ENCODE measurements at places on chromosomes 5 and 9. TPM values are rescaled to one million over a fixed set of nuclear protein-coding genes. Genes with fewer than 3 reads are reported as not detected.

RFESD gene
- total RNA-seq, result 2.4 TPM

CCNJL gene
- total RNA-seq, result 4.2 TPM

GRXCR2 gene
- not detected for total RNA-seq

CARD9 gene
- 1.5 TPM for total RNA-seq

TCERG1 gene
- 47.4 TPM for total RNA-seq

OMD gene
- total RNA-seq, result not detected

SPATA31A3 gene
- not detected for total RNA-seq

CDC26 gene
- total RNA-seq, result 43.4 TPM

ANKRD34B gene
- total RNA-seq, result 4.4 TPM

CCDC112 gene
- total RNA-seq, result 12.2 TPM

IL7R gene
- 0.05 TPM for total RNA-seq

SPATA6L gene
- total RNA-seq, result 7.3 TPM

HTR4 gene
- total RNA-seq, result not detected

NXNL2 gene
- 5.2 TPM for total RNA-seq

CCL21 gene
- not detected for total RNA-seq
